EL (cell line): ENCODE measurements at places on chromosomes 2 and 18.
A peak's percentile ranks its signal among the peaks of the same experiment; 100 is the strongest.

GRCh38 chr2:17857021-17857420 lies 21.4 kb upstream of the KCNS3 start:
- DNase-seq, result peak; percentile 22

DNA sequence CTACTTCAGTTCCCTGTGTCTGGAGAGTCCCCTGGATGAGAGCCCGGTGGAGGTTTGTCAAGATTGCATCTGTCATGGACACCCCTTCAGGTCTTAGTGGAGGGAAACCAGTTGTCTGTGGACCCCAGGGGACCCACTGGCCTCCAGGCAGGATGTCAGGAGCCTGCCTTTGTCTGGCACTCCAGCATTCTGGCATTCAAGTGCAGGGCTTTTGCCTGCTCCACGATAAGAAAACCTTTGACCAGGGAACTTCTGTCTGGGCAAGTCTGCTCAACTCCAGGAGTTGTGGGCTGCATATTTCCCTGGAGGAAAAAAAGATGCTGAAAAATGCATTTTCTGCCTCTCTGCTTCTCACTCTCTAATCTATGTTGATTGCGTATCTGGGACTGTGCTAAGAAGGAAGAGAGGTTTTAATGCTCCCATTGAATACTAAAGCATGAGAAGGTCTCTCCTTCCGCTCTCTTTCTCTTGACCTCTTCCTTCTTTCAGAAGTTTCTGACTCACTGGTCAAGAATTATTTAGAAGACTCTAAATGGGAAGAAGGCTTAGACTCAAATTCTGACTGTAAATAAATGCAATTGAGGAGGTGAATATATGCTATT lies 104.5 kb downstream of the MMADHC start:
- peak; percentile 51 for DNase-seq

DNA sequence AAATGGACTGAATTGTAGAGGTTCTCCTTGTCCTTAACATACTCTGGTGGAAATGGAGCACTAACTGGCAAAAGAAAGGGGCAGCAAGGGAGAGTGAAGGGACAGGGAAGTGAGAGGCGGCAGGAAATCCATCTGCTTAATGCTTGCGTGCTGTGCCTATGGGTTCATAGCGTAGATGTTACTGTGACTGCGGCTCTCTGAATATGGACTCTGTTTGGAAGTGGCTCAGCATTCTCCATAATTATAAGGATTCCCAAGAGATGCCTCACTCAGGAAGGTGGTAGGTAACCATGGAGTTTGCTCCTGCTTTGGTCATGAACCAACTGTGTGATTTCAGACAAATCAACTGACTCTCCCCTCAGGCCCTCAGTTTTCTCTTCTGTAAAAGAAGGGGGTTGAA lies 50.0 kb downstream of the MYO3B start:
- no peak for DNase-seq

DNA sequence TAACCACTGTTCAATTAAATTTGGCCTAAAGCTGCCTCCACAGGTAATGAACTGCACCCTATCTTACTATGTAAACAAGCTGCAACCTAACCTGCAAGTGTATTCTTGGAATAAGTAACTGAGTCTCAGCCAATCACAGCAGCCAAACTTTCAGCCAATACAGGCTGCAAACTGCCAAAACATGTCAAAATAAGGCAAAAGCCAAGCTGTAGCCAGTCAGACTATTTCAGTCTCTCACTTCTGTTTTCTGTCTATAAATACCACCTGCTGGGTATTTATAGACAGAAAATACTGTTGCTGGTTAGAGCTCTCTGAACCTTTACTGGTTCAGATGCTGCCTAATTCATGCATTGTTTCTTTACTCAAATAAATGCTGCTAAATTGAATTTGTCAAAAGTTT lies 14.3 kb downstream of the C2orf76 start:
- no peak for DNase-seq

- DNase-seq, result no peak
These were observed 3.4 kb downstream of the XIRP2 start for GRCh38 chr2:166891727-166892126.

DNA sequence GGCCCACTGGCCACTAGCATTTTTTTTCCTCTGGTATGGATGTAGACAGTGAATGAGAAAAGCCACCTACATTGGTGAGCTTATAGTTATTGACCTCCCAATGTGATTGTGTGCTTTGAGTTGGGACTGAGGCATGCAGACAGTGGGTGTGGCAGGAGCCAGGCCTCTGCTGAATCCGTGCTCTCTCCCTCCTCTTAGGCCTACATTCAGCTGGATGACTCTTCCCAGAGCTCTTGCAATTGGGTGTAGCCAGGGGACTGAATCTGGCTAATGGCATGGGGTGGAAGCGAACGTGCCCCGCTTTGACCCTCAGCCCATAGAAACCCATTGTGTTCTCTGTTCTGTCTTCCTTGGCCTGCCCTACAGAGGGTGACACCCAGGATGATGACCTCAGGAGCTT lies 698.3 kb upstream of the HS6ST1 start:
- no peak for DNase-seq

DNA sequence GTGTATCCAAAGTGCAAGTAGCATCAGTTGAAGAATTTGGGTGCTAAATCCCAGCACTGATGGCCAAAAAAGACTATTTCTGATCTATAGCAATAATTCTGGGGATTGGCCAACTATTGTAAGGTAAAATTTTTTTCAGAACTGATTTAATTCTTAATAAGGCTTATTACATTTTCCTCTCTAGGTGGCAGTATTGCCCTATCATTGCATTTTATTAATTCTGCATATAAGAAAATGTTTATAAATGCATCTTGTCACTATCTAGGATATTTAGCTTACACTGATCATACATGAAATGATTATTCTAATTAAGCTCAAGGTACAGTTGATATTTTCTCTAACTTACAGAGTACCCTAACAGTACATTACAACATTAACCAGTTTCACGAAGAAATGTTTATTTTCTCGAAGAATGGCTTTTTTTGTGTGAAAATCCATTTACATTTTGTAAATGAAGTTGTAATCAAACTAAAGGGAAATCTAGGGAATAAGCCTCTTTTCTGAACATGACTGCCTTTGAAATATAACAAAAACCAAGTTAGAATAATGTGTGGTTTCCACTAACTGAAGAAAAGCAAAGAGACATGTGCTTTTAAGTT lies 11.0 kb downstream of the TTN start:
- DNase-seq, result peak; percentile 45

- peak; percentile 60 for DNase-seq
These were observed 32.6 kb downstream of the PPP1R1C start for GRCh38 chr2:182018218-182018617.

DNA sequence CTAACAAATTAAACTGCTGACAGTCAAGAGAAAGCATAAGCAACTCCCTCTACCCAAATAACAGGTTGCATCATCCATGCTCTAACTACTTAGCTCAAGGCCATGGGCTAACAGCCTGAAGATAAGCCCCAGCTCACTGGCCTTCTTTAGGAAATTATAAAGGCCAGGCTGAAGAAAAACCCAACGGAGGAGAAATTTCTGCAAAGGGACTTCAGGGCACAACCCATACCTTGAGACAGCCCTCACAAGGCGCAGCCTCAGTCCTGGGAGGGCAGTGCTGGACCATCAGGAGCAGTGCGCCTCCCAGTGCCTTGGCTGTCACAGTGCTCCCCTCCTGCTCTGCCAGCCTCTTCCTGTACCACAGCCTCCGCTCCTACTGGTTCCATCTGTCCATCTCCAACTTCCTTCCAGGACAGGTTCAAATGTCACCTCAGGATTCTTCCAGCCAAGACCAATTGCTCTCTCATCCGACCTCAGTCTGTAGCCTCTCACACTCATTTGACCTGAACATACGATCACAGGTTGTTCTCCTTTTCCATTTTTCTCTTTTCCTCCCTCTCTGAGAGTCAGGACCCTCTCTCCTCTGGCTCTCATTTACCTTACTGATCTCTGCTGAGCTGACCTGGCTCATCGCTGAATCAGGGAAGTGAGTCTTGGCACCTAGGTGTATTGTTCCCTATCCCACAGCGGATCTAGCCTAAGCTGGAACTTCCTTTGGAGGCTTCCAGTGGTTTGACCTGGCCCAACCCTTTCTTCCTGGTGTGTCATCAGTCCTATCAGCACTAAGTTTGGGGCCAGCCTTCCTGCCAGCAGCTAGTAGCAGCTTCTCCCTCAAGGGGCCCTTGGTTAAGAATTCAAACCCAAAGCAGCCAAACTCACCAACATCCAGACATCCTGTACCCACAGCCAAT lies 1.9 kb downstream of the MCFD2 start:
- peak; percentile 81 for DNase-seq

- no peak for DNase-seq
These were observed 61.7 kb downstream of the LDLRAD4 start for GRCh38 chr18:13280070-13280795.

DNA sequence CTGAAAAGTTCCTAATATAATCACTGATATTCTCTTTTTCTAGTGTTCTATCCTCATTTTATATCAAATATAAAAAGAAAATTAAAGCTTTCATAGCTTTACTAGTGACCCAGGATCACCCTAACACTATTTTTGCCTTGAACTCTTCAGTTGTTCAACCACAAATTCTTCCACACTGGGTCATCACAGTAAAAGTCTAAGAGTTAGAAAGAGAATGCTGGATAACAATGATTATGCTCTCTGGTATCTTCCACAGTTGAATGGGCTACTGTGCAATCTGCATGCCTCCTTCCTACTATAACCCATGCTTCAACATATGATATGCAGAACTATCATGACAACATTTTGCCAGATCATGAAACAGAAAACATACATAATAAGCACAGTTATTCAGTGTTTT lies 32.3 kb downstream of the CHN1 start:
- peak; percentile 84 for DNase-seq

GRCh38 chr2:150520033-150520432 lies 32.6 kb upstream of the RND3 start:
- DNase-seq, result no peak

DNA sequence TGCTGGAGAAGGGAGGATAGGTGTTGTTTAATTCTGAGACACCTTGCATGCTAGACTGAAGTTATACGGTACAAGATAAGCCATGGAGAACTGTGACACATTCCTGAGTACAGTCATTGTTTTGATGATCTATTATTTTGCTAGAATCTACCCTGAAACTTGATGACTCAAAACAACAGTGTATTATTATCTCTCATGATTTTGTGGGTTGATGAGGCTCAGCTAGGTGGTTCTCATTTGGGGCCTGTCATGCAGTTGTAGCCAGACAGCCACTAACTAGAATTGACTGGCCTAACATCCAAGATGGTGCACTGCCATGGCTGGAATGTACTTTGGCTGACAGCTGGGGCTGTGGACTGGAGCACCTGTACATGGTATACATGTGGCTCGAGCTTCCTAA lies 5.4 kb upstream of the IL1R1 start:
- DNase-seq, result no peak

GRCh38 chr2:60628026-60628425 lies 74.6 kb upstream of the BCL11A start:
- no peak for DNase-seq

DNA sequence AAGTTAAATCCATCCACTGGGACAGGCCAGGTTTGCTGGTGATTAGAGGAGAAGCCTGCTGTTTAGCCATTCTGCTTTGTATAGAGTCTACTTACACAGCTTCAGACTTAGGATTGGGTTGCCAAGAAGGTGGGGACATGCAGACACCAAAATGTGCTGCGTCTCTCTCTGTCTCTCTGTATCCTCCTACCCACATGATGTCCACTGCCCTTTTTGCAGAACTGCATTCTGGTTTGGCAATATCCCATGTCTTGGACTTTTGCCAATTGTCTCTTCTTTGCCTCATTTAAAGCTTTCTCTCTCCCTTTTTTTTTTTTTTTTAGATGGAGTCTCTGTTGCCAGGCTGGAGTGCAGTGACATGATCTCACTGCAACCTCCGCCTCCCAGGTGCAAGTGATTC lies 261.1 kb upstream of the FN1 start:
- no peak for DNase-seq

DNA sequence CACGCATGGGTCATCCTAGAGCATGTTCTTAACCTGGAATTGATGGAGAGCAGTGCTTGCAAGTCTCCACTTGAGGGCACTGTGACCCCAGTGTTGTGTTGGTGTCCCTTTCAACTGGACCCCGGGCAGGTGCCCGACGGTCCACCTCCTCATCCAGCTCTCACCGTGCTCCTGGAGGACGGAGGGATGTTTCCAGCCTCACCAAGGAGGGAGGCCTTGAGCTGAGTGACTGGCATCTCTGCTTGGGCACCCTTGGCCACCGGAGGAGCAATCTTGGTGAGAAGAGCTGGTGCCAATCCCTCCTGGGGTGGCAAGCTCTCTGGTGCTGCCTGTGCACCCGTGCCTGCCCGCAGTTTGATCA lies 45.4 kb upstream of the ASB18 start:
- DNase-seq, result peak; percentile 22

DNA sequence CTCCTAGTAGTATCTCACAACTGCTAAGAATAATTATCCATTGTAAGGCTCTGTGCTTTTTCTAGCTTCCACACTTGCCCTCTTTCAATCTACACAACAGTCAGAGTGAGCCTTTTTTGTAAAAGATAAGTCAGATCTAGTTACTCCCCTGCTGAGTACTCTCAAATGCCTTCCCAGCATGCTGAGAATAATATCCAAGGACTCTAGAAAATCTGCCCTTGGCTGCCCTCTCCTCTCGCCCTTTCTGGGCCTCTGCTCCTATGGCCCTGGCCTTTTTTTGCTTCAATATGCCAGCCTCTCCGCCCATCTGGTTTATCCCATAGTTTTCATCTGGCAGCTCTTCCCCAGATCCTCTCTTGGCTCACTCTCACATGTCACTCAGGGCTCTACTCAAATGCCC lies 455.9 kb upstream of the UBE2E3 start:
- DNase-seq, result peak; percentile 11

DNA sequence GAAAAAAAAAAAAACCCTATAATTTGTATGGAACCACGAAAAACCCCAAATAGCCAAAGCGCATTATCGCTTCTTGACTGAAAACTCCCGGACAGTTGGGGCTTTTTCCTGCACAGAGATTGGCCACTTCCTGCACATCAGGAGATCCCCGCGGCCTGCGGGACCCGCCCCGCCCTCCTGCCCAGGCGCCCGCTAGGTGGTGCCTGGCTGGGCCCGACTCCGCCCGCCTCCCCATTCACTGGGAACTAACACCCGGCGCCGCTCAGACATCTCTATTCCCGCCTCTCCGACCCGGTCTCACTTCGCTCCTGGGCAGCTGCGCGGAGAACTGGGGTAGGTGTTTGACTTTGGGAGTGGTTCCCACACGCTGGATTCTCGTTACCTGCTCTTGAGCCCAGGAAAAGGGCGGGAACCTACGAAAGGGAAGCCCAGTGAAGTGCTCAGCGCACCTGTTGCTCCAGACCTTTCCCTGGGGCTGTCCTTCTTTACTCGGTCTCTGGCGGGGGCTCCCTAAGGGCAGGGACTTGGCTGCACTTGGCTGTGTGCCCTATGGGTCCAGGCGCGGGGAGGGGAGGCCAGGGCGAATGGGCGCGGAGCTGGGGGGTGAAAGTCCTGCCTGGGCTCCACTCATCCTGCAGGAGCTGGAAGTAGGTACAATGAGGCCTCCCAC lies at the start of gene HMSD:
HMSD (plus strand) TSS at position 234 of the 670 bp plus-strand sequence. CDS start 4,155 bp downstream, outside the sequence.
- peak; percentile 68 for DNase-seq

GRCh38 chr2:235054919-235055318 lies 103.1 kb downstream of the SH3BP4 start:
- no peak for DNase-seq

GRCh38 chr18:47799376-47799775 lies 131.1 kb downstream of the SMAD2 start:
- no peak for DNase-seq

GRCh38 chr2:40095000-40095399 lies 315.9 kb upstream of the THUMPD2 start:
- peak; percentile 74 for DNase-seq

- no peak for DNase-seq
These were observed 234.0 kb downstream of the LRRTM1 start for GRCh38 chr2:80070587-80070986.

GRCh38 chr18:50665519-50665918 lies 105.6 kb downstream of the MAPK4 start:
- DNase-seq, result no peak
